ENCODE measurements at places on chromosomes 7 and 10. TPM values are rescaled to one million over a fixed set of nuclear protein-coding genes. Genes with fewer than 3 reads are reported as not detected.

The AFAP1L2 gene
- total RNA-seq: 1.5 TPM

The ZCWPW1 gene
- total RNA-seq: 6.5 TPM

The SEMA3D gene
- total RNA-seq: not detected

DNA sequence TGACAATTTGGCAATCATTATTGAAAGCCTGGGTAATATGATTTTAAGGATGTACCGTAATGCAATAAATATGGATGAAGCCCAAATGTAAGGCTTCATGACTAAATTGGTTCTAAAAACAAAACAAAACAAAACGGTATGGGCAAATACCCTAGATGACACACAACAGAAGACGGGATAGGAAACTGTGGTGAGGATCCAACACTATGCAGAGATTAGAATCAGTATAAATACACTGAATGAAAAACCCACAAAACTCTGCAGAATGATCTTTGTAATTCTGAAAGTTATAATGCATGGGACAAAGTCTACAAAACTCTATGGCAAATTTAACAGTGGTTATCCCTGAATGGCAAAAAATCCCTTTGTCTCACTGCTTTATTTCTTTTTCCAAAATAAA, 57.6 kb downstream of the MALSU1 start:
- peak; percentile 23 for DNase-seq
- H3K4me1 ChIP-seq: peaks cover 45% of the 10 kb centered on the region

DNA sequence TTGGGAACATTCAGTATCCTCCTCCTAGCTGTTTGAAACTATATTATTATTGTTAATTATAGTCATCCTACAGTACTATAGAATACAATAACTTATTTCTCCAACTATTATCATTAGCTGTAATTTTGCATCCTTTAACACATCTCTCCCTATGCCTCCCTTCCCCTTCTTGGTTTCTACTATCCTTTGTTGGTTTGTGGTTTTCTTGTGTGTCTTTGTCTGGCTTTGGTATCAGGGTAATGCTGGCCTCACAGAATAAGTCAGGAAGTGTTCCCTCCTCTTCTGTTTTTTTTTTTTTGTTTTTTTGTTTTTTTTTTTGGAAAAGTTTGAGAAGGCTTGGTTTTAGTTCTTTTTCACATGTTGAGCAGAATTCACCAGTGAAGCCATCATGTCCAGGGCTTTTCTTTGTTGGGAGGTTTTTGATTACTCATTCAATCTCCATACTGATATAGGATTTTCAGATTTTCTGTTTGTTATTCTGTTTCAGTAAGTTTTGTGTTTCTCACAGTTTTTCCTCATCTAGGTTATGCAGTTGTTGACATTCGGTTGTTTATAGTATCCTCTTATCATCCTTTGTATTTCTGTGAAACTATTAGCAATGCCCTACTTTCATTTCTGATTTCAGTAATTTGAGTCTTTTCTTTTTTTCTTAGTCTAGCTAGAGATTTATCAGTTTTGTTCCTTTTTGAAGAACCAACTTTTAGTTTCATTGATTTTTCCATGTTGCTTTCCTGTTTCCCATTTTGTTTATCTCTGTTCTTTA, 21.6 kb downstream of the C1GALT1 start:
- H3K4me3 ChIP-seq: peak overlapping the region; percentile 7
- peak overlapping the region; percentile 99 for H3K27ac ChIP-seq
- H3K36me3 ChIP-seq: peaks cover 15% of the 10 kb centered on the region

GRCh38 chr7:101743995-101744360, 73.4 kb upstream of the CUX1 start:
- no peak for DNase-seq
- H3K36me3 ChIP-seq: no peaks in the 10 kb centered on the region
- no peak overlapping the region for H3K4me3 ChIP-seq
- H3K4me1 ChIP-seq: peaks cover 33% of the 10 kb centered on the region
- no peak overlapping the region for H3K27ac ChIP-seq

GRCh38 chr7:48049850-48050249, 14.5 kb downstream of the C7orf57 start:
- H3K27me3 ChIP-seq: no peaks in the 10 kb centered on the region
- no peak overlapping the region for H3K27ac ChIP-seq
- no peak for DNase-seq

DNA sequence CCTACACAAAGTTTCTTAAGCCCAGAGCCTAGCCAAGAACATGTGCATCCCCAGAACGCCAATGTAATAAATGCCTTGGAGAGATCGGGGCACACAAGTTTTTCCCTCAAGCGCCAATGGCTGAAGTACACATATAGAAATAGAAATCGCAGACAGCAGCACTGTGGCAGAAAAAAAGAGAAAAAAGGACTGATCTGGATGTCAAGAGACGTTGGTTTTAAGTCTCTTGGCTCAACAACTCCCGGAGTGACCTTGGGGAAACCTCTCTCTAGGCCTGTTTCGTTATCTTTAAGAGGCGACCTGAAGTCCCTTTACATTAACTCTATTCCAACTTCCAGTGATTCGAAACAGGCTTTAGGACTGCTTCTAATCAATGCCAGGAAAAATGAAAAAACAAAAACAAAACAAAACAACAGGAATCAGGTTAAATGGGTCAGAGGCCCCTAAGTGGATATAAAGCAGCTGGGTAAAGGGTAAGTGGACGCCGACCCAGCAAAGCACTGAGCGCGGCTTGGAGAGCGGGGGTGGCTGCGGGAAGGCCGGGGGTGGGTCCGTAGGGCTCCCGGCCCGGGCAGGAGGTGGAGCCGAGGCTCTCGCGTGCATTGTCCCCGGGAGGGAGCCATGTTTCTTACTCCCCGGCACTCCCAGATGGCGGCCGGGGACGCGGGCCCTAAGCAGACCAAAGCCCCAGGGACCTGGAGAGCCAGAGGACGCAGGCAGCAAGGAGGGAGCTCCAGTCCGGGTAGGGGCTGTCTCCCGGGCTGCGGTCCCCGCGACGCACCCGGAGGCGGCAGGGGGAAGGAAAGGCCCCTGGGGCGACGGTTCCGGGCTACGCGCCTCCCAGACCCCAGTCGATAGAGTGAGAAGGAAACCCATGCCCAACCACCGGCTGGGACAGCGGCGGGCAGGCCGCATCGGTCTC, 757 bp downstream of the EIF3A start:
- peaks cover 52% of the 10 kb centered on the region for H3K4me1 ChIP-seq
- no peaks in the 10 kb centered on the region for H3K27me3 ChIP-seq
- peak overlapping the region; percentile 99 for H3K4me3 ChIP-seq
- DNase-seq: peak; percentile 82

DNA sequence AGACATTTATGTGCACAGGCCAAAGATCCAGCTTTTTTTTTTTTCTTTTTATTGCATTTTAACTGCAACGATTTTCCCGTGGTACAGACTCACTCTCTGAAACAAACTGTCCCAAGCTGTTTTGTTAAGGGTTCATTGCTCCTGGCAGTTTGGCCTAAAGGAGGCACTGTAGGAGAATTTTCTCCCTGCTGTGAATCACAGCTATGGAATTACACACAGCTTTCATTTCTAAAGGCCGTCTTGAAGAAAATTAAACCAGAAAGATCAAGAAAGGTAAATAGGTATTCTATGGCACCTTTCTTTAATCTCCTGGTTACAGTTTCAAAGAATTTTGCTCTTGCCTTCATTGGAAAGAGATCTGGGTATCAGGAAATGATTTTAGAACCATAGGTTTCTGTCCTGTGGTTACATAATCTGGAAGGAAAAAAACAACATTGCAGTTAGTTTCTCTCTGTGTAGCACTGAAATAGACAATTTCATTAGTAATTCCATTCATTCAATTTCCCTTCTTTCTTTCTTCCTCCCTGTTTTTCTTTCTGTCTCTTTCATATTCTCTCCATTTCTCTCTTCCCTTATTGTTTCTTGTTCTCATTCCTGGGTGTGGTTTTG, 51.2 kb downstream of the PDK4 start:
- no peaks in the 10 kb centered on the region for H3K4me1 ChIP-seq
- no peak for DNase-seq
- no peak overlapping the region for H3K27ac ChIP-seq
- no peaks in the 10 kb centered on the region for H3K36me3 ChIP-seq

DNA sequence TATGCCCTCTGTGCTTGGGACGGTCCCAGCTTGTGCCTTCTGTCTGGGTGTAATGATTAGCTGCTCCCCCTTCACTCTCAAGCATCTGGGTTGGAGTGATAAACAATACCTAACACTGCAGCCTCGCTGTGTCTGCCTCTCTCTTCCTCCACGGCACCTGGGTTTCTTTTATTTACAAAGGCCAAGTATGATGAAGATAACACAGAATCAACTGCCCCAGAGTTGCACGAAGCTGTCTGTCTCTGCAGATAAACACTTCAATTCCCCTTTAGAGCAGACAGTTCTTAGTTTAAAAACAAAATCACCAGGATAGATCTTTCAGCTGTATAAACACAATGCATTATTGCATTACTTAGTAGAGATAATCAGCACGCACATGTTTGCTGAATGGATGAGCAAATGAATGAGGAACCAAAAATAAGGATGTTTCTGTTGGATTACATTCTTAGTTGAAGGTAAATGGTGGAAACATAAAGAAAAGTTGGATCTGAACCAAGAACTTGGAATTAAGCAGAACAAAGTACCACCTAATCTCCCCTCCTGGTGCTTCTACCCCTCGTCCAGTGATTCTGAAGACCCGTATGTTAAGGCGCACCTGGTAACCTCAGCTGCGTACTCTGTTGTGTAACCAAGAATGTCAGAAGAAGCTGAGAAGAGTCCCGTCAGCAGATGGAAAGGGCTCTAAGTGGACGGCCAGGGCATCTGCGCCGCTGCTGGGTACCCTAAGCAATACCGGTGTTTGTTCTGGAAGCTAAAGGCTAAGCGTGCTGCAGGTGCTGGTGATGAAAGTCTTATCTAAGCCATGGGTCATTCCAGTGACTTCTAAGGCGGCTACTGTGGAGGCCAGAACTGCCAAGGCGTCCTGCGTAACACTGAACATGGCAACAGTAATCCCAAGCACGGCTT, 26.6 kb downstream of the INSIG1 start:
- H3K36me3 ChIP-seq: peaks cover 9% of the 10 kb centered on the region
- no peak overlapping the region for H3K27ac ChIP-seq
- peaks cover 11% of the 10 kb centered on the region for H3K27me3 ChIP-seq
- no peak for DNase-seq
- no peak overlapping the region for H3K4me3 ChIP-seq

GRCh38 chr10:50334273-50334672, 83.0 kb upstream of the ASAH2 start:
- H3K27me3 ChIP-seq: no peaks in the 10 kb centered on the region
- H3K4me3 ChIP-seq: no peak overlapping the region
- H3K4me1 ChIP-seq: peaks cover 29% of the 10 kb centered on the region
- no peak for DNase-seq

GRCh38 chr7:132590162-132590561, 13.9 kb upstream of the PLXNA4 start:
- H3K4me3 ChIP-seq: no peak overlapping the region
- peaks cover 16% of the 10 kb centered on the region for H3K27me3 ChIP-seq
- DNase-seq: no peak
- no peak overlapping the region for H3K27ac ChIP-seq

- H3K27ac ChIP-seq: no peak overlapping the region
- DNase-seq: no peak
- no peaks in the 10 kb centered on the region for H3K4me1 ChIP-seq
- no peaks in the 10 kb centered on the region for H3K36me3 ChIP-seq
- H3K27me3 ChIP-seq: peaks cover 7% of the 10 kb centered on the region
- no peak overlapping the region for H3K4me3 ChIP-seq
Observed at GRCh38 chr10:129387258-129387525, 79.8 kb upstream of the MGMT start.

GRCh38 chr7:28592861-28593260, 180.5 kb downstream of the CREB5 start:
- no peaks in the 10 kb centered on the region for H3K4me1 ChIP-seq
- no peak overlapping the region for H3K27ac ChIP-seq
- no peak for DNase-seq
- H3K36me3 ChIP-seq: no peaks in the 10 kb centered on the region
- no peak overlapping the region for H3K4me3 ChIP-seq

DNA sequence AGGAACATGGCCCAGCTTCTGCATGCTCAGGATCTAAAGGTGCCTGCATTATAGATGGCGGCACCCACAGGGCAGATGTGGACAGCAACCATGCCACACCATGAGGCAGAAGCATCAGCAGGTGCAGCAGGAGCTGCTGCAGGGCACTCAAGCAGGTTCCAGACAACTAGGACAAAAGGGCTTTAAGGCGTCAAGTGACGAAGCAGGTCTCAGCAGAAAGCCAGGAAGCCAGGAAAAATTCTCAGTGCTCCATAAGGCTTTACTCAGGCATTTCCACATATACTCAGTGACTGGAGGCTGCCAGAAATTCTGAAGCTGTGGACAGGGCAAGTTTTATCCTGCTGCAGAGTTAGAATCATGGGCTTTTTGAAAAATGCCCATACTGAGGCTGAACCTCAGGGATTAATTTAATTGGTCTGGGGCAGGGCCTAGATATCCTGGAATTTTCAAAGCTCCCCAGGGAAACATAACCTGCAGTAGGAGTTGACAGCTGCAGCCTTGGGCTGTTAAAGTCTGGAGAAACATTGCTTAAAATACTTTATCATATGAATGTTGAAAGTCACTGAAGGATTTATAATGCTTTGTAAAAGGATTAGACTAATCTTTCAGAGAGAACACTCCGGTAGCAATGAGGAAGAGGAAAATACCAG, 68.1 kb upstream of the RNF148 start:
- DNase-seq: no peak
- no peaks in the 10 kb centered on the region for H3K27me3 ChIP-seq
- H3K36me3 ChIP-seq: no peaks in the 10 kb centered on the region
- no peak overlapping the region for H3K4me3 ChIP-seq

GRCh38 chr7:100464210-100464660, at the start of gene SPACDR:
Gene SPACDR, minus strand, starts transcription at chr7:100464260. Its CDS starts 235 bp downstream, at chr7:100464025.
- no peak within 1 kb of the TSS for H3K4me3 ChIP-seq
- H3K27ac ChIP-seq: no peak within 1 kb of the TSS
- peaks cover 6% of the 10 kb centered on the region for H3K36me3 ChIP-seq
- H3K27me3 ChIP-seq: no peaks in the 10 kb centered on the region

DNA sequence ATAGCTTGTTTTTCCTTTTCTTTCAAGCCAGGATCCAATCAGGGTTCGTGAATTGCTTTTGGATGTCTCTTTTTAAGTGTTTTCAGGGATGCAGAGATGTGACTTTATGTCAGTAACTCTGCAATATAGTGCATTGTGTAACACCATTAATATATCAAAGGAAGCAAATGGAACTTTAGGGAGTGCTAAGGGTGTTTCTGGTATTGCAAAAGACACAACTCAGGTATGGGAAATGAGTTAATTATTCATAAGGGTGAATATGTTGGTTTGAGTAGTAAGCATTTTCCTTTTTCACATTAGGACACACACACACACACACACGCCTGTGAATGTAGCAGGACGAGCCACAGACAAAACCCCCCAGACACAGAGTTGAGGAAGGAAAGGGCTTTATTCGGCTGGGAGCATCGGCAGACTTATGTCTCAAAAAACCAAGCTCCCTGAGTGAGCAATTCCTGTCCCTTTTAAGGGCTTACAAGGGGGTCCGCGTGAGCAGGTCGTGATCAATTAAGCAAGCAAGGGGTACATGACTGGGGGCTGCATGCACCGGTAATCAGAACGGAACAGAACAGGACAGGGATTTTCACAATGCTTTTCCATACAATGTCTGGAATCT, 31.8 kb upstream of the GSDME start:
- DNase-seq: no peak
- H3K27ac ChIP-seq: no peak overlapping the region
- H3K4me3 ChIP-seq: no peak overlapping the region
- H3K4me1 ChIP-seq: peaks cover 14% of the 10 kb centered on the region
- H3K27me3 ChIP-seq: no peaks in the 10 kb centered on the region

GRCh38 chr10:60569681-60570080, 180.0 kb upstream of the ANK3 start:
- no peak for DNase-seq
- H3K36me3 ChIP-seq: peaks cover 17% of the 10 kb centered on the region
- H3K4me1 ChIP-seq: peaks cover 80% of the 10 kb centered on the region
- H3K27ac ChIP-seq: no peak overlapping the region

GRCh38 chr7:16144361-16144760, 277.0 kb downstream of the CRPPA start:
- H3K4me1 ChIP-seq: no peaks in the 10 kb centered on the region
- no peak overlapping the region for H3K27ac ChIP-seq
- peaks cover 5% of the 10 kb centered on the region for H3K36me3 ChIP-seq
- H3K4me3 ChIP-seq: no peak overlapping the region
- no peaks in the 10 kb centered on the region for H3K27me3 ChIP-seq

All from activated T-cell treated with anti-CD3 and anti-CD28 coated beads, Interleukin-2, amount 50 U/mL, for 72 hours (primary cell).